ENCODE measurements at places on chromosomes 4 and X. TPM values are rescaled to one million over a fixed set of nuclear protein-coding genes. Genes with fewer than 3 reads are reported as not detected.

Gene ZMAT1
- polyA plus RNA-seq = 31.8 TPM

DNA sequence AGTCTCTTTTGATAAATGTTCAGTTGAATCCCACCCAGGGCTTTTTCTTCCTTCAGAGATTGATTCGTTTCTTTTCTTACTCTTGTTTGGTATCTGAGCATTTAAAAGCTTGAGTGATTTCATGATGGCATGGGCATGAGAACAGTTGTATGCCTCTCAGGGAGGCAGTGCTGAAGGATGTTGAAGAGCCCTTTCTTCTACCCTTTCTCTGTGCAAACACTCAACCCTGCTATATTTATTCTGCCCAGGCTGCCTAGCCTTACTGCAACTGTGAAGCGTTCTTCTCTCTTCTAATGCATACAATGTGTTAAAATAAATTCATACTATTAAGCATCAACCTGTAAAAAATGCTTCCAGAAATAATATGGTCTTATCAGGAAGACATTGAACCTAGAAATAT is 367.6 kb upstream of the LCORL start:
- no peak for DNase-seq

Gene MAP3K15
- 1.9 TPM for polyA plus RNA-seq

DNA sequence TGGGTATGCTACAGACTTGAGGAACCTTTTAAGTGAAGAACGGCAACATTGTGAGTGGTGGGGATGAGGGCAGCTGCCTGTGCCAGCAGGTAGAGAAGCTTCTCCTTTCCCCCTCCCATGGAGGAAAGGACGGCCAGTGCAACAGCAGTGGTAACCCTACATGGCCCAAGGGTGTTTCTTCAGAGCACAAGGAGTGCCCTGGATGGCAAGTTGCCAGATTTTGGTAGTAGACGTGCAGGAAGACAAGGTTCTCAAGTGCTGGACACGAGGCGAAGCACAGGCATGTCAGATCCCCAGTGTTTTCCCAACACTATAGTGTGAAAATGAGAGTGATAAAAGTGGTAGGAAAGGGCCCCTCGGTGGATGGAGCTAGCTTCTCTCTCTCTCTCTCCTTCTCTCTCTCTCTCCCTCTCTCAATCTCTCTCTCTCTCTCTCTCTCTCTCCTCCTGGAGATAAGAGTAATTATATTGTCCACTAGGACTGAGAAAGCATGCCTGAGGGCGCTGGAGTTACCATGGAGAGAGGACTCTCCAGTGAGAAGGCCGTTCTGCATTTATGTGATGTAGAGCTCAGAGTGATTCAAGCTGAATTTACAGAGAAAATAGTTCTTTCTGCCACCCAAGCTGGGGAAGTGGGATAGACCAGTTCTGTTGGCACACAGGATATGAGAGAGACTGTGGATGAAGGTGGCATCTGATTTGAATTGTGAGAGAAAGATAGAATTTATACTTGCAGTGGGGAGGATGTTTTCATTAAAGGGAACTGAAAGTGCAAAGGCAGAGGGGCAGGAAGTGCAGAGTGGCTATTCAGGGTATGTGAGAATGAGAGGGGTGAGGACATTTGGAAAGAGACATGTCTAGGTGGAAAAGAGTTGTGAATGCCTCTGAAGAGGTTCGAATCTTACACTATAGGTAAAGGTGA is 25.7 kb upstream of the TRPC3 start:
- DNase-seq = no peak

- DNase-seq = no peak
These were observed 505.5 kb downstream of the ANKRD50 start for GRCh38 chr4:124206779-124207605.

Gene POLR2B
- polyA plus RNA-seq = 116 TPM

DNA sequence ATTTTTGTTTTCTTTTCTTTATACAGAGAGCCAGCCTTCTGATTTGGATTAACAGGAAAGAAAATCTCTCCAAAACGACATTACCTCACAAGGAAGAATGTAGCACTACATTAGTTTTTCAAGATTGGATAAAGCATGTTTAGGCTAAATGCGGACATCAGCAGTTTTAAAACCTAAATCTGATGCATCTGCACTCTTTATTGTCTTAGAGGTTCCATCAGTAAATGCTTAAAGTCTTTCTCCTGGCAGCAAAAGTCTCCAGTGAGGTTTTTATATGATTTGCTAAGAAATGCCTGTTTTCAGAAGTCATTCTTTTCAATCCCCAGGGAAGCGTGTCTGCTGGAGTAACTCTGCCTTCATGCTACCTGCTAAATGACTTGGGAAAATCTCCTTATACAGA is 912.9 kb upstream of the INTU start:
- no peak for DNase-seq

- DNase-seq = no peak
These were observed 54.5 kb downstream of the NOP14 start for GRCh38 chr4:2908686-2909085.

- DNase-seq = no peak
These were observed 21.5 kb downstream of the SLC10A7 start for GRCh38 chr4:146500216-146500615.

DNA sequence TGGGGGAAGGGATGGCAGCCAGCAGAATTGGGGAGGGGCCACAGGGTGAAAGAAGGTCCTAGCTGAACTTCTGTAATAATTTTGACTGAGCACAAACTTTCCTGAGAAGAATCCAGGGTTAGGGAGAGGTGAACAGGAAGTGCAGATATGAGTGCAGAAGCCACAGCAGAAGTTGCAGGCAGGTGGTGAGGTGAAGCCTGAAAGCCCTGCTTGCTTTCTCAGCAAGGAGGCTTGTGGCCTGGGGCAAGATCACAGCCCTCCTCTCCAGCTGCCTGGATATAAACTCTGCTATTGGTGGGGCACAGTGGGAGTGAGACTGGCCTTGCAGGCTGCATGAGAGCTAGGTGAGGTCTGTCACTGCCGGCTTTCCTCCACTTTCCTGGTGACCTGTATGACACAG is 44.1 kb upstream of the UPRT start:
- DNase-seq = no peak

DNA sequence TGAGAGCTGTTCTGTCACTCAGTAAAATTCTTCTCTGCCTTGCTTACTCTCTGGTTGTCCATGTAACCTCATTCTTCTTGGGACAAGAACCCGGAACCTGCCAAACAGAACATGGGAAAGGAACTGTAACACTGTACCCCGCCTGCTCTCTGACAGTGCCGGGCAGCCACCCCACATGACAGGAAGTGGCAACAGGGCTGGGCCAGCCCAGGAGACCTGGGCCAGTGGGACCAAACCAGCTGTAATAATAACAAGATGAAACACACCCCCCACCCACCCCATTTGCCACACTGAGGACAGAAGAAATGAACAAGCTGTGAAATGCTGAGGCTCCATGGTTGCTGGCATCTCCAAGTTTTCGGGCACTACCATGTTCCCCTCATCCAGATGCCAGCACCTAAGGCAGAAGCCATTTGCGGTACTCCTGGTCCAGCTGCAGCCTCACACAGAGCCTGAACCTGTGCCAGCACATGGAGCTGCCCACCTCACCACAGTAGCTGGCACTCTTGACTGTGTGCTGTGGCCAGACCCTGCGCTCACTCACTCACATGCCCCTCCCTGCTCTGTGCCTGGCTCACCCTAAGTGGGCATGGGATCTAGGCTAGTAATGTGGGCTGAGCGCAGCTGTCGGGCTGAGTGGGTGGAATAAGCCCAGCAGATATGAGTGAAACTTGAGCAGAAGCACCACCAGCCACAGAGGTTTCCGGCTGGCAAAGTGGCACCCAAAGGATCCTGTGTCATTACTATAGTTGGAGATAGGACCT is 126.2 kb upstream of the UGT8 start:
- no peak for DNase-seq

GRCh38 chr4:158849681-158850080 is 80.9 kb downstream of the FNIP2 start:
- DNase-seq = no peak
